SJCRH30 (cell line): ENCODE measurements at places on chromosomes 1 and 21. TPM values are rescaled to one million over a fixed set of nuclear protein-coding genes. Genes with fewer than 3 reads are reported as not detected.

KIAA0319L gene
- 25.4 and 29.9 TPM in 2 replicates for total RNA-seq

RGS2 gene
- total RNA-seq, result 7.1 TPM in 2 replicates

FMO2 gene
- total RNA-seq, result not detected in 2 replicates

DMRTA2 gene
- total RNA-seq, result 39.1 and 40.1 TPM in 2 replicates

CAPN9 gene
- not detected in 2 replicates for total RNA-seq

GRCh38 chr1:233675893-233676292 is 62.0 kb downstream of the KCNK1 start:
- no peak for DNase-seq

- no peak for DNase-seq
Measured at GRCh38 chr1:116476321-116476720, 94.5 kb downstream of the CD58 start.

DNA sequence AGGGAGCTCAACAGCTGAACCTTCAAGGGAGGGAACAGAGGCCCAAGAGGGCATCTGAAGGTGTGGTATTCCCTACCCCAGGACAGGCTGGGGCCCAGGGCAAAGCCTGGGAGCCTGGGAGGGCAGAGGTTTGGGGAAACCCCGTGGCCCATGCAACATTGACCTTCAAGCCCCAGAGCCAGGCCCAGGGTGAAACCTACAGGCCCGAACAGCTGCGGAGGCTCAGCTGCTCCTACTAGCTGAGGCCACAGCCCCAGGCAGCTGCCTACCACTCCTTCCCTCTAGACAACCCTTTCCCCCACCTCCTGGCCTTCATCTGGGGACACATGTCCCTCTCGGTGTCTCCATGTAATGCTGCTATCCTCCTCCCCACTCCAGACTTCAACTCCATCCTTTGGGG is 3.2 kb downstream of the LAD1 start:
- peak; percentile 92 for DNase-seq

- no peak for DNase-seq
Measured at GRCh38 chr21:31696424-31696823, 35.5 kb downstream of the SCAF4 start.

DNA sequence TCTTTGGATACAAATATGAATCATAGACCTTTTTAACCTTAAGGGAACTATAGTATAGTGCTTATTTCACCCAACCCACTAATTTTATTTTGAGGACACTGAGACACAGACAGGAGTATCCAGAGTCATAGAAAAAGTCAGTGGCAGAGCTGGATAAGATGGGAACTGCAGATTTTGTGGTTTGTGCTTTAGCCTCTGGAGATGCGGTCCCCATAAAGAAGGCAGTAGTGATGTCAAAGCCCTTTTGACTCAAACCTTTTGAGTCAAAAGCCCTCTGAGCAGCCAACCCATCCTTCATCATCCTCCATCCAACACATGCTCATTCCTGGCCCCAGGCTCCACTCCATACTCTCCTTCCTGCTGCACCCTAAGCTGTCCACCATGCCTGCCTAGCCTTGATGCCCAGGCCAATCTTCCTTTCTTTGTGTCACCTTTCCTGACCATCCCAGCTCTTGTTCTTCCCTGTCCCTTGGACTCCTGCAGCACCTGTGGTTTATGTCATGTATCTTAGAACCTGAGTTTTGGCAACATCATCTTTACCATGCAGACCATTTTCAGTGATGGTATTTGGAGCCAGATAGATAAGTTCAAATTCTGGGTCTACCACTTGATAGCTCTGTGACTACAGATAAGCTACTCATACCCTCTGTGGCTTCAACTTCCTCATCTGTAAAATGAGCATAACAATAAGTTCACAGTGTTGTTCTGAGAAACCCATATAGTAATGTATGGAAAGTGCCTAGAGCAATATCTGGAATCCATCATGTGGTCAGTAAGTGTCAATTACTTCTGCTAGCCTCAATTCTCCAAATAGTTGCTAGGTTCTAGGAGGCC is 20.1 kb downstream of the SLAMF1 start:
- DNase-seq, result no peak

DNA sequence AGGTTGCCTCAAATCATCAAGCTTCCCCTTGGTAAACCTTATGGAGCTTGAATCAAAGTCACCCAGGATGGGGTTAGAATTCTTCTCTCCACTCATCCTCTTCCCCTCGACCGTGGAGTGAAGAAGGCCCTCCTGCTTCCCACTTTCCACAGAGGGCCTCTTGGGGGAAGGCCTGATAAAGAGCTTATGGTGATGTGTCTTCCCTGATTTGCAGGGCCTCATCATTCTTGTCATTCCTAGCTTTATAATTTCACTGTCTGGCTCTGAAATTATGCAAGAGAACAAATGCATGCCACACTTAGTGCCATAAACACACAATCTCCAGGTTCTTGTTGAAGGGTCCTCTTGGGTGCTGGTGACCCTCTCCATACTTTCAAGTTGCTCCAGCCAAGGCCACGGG is 101.2 kb downstream of the HMGB4 start:
- no peak for DNase-seq

DNA sequence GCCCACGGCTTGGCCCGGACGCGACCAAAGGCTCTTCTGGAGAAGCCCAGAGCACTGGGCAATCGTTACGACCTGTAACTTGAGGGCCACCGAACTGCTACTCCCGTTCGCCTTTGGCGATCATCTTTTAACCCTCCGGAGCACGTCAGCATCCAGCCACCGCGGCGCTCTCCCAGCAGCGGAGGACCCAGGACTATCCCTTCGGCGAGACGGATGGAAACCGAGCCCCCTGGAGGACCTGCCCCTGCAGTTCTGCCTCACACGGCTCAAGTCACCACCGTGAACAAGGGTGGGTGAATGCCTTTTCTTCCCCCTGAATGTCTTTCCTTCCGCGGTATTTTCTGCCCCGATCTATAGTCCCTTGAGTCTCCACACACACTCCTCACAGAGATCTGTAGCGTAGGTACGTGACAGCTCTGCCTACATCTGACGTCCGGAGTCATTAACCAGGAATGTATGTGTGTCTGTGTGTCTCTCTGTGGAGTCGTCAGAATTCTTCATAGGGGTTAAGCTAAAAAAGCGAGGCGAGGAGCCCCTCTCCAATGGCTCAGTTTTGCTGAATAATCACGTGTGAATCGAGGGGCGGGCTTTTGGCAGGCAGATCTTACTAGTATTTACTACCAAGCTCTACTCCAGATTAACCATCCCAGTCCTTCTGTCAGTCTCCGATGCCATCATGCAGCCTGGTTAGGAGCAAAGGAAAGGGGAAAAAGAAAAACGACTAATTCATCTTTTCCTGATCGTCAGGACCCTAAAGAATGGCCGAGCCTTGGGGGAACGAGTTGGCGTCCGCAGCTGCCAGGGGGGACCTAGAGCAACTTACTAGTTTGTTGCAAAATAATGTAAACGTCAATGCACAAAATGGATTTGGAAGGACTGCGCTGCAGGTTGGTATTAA is at the start of gene CDKN2C:
TSS of gene CDKN2C (plus strand) at position 635 of the 898 bp plus-strand sequence. CDS start at position 759, 124 bp downstream.
- peak; percentile 92 for DNase-seq

DNA sequence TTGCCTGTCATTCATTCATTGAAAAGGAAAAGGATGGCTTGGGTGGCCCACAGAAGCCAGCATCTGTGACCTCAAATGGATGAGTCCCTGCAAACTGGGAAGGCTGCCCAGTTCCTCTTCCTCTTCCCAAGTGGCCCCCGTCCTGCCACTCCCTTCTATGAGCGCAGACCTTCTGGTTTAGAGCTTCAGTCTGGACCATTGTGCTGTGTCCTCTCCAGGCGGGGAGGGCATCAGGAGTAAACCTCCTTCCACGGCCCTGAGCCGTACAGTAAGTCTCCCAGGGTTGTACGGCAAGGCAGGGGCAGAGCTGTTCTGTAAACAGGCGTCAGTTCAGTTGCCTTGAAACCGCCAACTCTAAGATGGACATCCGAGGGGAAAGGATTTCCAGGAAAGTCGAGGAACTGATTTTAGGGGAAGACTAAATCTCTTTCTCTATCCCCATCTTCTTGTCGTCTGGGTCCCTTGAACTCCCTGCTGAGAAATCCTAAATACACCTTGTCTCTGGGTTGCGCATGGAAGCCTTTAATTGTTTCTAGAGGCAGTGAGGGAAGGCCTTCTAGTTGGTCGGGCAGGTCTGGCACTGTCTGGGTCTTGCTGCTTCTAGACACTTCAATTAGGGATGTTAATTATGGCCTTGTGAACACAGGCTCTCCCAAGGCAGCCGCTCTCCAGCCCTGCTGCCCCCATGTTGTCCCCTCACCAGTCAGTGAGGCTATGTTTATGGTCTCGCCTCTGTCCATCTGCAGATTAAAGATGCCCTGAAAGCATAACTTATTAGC is 22.1 kb downstream of the SOX13 start:
- DNase-seq, result peak; percentile 44

DNA sequence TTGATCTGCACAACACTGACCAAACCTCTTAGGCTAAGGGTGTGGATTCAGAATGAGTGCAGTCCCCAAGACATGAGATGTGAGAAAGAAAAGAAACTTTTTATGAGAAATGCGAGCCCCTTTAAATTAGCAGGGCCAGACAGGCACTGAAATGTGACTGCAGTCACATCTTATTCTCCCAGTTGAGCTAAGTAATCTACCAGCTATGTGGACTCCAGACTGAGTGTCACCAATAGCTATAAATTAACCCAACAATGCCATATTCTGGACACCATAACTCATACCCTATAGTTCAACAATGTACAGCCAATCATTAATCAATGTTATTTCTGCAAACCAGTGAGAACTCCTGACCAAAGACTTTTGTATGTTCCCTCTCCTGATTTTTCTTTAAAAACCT is 153.2 kb downstream of the COQ8A start:
- DNase-seq, result no peak

- DNase-seq, result peak; percentile 9
Measured at GRCh38 chr1:192807211-192808162, 1.4 kb upstream of the RGS2 start.
